AG04449 (cell line): ENCODE measurements at places on chromosomes 1 and 21.

- no peak for DNase-seq
These were observed 4.0 kb downstream of the GLMP start for GRCh38 chr1:156291226-156292061.

DNA sequence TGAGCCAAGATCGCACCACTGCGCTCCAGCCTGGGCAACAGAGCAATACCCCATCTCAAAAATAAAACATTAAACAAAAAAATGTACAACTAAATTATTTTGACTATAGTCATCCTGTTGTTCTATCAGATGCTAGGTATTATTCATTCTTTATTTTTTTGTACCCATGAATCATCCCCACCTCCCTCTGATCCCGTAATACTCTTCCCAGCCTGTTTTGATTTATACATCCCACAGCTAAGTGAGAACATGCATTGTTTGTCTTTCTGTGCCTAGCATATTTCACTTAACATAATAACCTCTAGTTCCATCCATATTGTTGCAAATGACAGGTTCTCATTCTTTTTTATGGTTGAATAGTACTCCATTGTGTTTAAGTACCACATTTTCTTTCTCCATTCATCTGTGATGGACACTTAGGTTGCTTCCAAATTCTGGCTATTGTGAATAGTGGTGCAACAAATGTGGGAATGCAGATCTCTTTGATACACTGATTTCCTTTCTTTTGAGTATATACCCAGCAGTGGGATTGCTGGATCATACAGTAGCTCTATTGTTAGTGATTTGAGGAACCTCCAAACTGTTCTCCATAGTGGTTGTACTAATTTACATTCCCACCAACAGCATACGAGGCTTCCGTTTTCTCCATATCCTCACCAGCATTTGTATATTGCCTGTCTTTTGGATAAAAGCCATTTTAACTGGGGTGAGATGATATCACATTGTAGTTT, 84.4 kb downstream of the MACF1 start:
- no peak for DNase-seq

DNA sequence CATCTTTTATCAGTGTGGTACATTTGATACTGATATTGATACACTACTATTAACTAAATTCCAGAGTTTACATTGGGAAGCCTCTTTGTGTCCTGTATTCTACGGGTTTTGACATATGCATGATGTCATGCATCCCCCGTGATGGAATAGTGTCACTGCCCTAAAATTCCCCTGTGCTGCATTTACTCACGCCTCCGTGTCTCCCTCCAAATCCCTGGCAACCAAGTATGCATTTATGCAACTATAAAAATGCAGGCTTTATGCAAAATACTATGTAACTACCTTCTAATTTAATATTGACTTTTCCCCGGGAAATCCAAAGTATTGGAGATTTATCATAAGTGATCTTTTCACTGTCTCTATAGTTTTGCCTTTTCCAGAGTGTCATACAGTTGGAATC, 453.7 kb upstream of the RUNX1 start:
- DNase-seq, result no peak

DNA sequence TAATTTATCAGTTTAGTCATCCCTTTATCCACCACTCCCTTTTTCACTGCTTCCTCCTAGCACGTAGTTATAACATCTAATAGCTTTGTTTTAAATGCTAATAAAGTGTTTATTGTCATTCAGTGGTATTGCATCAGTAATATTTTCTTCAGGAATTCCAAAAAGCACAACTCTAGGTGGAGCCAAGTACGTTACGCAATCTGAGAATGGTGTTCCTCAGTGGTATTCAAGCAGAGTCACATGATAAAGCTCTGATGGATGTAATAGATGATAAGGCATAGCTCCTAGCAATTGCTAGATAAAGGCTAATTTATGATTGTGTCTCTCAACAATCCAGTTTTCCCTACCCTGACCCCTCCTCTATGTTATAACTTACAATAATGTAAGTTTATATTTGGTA, 494.6 kb upstream of the ADGRL4 start:
- DNase-seq, result no peak

DNA sequence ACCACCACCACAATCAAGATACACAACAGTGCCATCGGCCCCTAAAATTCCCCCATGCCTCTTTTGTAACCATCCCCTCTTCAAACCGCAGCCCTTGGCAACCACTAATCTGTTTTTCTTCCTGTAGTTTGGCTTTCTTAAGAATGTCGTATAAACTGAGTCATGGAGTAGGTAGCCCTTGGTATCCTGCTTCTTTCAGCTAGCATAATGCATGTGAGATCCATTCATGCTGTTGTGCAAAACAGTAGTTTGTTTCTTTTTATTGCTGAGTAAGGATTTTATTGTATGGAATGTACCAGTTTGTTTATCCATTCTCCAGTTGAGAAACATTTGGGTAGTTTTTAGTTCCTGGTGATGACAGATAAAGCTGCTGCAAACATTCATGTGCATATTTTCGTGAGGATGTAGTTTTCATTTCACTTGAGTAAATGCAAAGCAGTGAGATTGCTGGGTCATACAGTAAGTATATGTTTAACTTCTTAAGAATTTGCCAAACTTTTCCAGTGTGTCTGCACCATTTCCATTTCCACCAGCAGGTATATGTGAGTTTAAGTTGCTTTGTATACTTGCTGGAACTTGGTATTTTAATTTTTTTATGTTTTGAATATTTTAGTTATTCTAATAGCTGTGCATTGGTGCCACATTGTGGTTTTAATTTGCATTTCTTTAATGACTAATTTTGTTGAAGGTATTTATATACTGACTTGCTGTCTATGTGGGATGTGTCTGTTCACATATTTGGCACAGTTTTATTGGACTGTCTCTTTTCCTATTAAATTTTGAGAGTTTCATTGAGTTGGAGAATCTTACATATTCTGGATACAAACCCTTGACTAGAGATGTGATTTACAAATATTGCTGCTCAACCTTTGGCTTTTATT, 148.4 kb upstream of the MAP1LC3C start:
- no peak for DNase-seq

GRCh38 chr1:243230914-243231313, 24.2 kb downstream of the CEP170 start:
- no peak for DNase-seq

GRCh38 chr1:235702412-235702811, 52.8 kb upstream of the GNG4 start:
- no peak for DNase-seq

DNA sequence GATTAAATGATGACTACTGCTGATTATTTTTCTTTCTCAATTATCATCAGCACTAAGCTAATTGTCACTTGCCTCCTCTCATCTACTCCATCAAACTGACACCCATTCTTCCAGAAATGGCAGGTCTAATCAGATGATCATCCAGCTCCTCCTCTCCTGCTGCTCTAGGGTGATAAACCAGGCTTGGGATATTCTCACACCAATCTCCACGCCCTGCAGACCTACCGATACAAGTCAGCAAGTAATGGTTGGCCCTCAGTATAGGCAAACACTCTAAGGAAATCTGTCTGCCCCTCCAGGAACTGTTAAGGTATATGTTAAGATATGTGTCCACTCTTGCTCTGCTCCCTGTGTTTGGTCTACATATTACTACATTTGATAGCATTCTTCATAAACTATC, 36.3 kb upstream of the C1orf21 start:
- DNase-seq, result no peak

DNA sequence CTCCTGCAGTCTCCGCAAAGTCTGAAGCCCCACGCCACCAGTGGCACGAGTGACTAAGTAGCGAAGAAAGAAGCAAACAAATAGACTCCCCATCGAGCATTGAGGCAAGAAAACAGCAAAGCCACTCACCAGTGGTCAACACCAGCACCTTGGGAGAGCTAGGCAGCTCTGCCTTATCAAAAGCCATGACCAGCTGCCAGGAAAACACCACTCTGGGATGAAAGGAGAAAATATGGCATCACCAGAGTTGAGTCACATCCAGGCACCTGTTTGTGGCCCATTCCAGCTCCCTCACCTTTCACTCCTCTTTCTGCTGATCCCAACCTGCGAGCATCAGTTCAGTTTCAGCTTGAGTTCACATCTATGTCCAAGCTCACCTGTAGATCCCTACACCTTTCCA, 17.2 kb downstream of the PDZK1 start:
- DNase-seq, result no peak

- no peak for DNase-seq
These were observed 4.7 kb upstream of the CD160 start for GRCh38 chr1:145714524-145715111.

DNA sequence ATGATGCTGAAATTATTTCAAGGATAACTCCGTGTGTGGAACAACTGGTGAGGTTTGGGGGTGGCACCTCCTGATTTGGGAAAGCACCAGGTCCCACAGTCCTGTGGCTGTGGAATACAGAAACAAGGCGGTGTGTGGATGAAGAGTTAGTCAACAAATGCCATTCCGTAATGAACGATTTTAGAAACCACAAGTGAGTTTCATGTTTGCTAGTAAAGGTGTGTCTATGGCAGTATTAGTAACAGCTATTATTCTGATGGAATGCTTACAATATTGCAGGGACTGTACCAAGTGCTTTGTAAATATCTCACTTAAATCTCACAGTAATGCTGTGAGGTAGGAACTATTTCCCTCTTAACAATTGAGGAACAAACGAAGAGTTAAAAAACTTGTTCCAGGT, 53.8 kb downstream of the B3GALNT2 start:
- DNase-seq, result no peak

- DNase-seq, result no peak
These were observed 33.9 kb downstream of the TMEM51 start for GRCh38 chr1:15187175-15188129.

DNA sequence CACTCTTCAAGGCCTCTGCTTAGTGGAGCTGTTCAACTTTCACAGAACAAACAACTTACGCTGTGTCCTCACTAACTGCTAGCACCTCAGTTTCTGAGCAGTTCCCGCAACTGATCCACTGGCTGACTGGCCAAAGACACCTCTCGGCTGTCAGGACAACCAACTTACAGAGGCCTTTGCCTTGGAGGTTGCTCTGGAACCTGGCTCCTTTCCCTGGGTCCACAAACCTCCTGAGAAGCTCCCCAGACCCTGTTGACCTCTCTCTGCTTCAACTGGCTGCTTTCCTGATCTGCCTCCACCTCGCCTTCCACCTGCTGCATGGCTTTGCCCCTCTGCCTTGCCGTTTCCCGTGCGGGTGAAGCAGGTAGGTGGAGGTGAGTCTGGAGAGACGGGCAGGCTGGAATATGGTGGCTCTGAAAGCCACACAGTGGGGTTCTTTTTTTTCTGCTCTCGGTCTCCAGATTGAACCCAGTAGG, 13.0 kb downstream of the BTBD19 start:
- DNase-seq, result no peak

GRCh38 chr1:33378976-33379375, 51.9 kb downstream of the PHC2 start:
- DNase-seq, result no peak

DNA sequence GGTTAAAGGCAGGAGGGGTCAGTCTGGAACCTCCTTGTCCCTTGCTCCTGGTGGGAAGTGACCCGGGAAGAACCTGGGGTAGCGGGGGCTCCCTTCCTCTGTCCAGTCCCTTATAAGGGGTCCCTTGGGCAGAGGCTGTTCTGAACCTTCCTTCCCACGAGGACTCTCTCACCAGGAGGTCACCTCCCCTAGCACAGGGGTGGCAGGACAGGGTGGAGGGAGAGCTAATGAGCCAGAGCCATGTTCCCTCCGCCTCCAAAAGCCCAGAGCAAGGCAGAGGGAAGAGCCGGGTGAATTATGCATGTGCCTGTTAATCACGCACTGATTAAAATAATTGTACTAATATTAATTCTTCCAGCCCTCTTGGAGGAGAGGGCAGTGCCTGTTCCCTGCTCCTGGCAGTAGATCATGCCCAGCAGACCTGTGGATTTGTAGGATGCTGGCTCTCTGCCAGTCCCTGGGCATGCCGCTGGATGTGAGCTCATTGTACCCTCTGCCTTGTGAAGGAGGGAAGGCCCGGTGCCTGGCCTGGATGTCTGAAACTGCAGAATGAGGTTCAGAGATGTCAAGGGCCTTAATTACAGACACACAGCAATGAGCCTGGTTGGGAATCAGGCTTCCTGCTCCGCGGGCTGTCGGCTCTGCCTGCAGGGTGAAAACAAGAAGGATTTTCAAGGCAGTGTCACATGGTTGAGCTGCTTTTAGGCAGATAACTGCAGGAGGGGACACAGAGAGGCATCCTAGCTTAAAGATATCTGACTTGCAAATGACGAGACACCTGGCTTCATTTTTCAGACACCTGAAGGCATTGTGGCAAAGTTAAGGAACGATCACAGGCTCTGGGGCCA, 68.2 kb downstream of the IGSF21 start:
- no peak for DNase-seq

GRCh38 chr1:85612704-85613361, 32.3 kb downstream of the CCN1 start:
- peak; percentile 97 for DNase-seq

DNA sequence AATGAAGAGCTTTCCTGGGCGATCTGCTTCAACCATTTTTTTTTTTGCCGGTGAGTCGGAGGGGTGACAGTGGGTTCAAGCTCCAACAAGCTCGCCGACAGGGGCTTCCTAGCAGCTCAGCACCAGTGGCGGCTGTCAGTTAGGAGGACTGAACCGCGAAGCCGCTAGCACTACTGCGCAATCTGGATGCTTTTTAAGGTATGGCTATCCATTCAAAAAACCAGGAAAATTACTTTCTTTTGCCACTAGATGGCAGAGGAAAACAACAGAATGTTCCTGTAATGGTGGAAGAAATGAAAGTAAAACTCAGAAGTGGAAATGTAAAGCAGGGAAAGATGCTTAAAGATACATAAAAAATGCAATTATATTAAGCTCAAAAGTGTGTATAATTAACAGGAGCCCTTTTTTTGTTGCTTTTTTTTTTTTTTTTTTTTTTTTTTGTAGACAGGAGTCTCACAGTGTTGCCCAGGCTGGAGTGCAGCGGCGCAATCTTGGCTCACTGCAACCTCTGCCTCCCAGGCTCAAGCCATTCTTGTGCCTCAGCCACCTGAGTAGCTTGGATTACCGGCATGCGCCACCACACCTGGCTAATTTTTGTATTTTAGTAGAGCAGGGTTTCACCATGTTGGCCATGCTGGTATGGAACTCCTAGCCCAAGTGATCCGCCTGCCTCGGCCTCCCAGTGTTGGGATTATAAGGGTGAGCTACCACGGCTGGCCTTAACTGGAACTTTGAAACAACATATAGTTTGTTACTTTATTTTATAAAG, 8.5 kb downstream of the KYAT3 start:
- DNase-seq, result no peak

- DNase-seq, result no peak
These were observed 25.7 kb downstream of the CNST start for GRCh38 chr1:246591958-246592357.

DNA sequence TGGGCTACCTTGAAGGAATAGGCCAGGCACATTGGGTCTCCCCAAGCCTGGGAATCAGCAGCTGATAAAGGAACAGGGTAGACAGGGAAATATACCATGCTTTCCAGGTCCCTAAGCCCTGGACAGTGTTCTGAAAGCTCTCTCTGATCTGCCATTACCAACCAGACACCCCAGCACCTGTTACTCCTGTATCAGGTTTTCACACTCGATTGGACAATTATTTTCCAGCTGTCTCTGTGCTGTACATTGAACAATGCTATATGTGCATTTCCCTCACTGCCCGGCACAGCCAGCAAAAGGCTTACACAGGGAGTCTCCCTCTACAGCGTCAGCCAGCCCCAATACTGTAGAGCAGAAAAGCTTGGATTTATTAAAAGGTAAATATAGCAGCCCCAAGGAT, 4.7 kb downstream of the CFAP45 start:
- no peak for DNase-seq

GRCh38 chr1:68202239-68202832, 30.0 kb downstream of the WLS start:
- DNase-seq, result no peak
